ENCODE measurements at places on chromosomes 16 and 17.

GRCh38 chr16:11361701-11362451 lies 16.6 kb downstream of the RMI2 start:
- peak; percentile 74 for DNase-seq

DNA sequence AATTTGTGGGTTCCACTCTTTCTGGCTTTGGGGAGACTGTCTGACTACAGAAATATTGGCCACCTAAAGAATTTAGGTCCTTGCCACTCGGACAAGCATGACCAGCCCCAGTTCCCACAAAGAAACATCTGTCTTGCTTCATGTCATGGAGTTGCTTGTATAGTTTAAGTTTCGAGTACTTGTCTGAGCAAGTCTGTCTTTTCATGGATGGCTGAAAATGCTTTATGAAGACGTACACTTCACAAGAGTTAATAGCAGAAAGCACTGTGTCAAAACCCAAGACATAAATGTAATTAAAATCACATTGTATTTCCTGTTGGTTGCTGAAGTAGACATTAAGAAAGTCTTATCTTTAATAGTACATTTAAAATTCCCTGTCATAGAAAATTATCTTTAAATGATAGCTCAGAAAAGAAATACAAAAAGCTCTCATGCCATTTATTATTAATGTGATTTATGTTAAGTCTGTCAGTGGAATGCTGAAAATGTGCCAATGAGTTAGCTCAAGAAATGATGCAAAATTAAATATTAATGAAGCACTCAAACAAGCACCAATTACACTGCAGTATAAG lies 29.8 kb upstream of the XYLT2 start:
- DNase-seq: no peak

DNA sequence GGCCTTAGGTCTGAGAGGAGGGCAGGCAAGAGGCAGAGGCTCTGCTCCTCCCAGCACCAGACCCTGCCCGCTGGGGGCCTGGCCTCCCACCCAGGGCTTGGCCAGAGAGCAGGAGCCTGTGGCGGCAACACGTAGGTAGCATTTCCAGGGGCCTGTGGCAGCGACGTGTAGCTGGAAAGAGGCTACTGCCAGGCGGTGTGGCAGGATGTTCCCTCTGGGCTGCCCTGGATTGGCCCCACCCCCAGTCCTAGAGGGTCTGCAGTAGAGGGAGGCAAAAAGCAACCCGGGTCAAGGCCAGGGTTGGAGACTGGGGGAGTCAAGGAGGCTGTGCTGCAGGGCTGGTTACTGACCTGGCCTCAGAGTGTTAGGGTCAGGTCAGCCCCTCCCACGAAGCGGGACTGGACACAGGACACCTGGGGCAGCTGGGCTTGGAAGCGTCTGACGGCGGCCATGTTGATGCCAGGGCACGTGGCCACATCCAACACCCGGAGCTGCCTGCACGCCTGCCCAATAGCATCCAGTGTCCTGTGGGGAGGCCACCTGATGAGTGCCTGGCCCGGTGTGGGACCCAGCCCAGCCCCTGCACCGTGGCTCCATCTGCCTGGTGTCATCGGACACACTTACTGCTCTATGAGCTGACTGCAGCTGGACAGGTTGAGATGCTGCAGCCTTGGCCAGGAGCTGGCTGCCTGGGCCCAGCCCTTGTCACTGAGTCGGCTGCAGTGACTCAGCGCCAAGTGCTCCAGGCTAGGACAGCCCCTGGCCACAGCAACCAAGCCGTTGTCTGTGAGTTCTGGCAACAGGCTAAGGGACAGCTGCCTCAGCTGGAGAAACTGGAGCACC lies 8.5 kb downstream of the ELMO3 start:
- DNase-seq: peak; percentile 71

GRCh38 chr17:50710650-50711049 lies 2.9 kb upstream of the ANKRD40 start:
- DNase-seq: no peak

DNA sequence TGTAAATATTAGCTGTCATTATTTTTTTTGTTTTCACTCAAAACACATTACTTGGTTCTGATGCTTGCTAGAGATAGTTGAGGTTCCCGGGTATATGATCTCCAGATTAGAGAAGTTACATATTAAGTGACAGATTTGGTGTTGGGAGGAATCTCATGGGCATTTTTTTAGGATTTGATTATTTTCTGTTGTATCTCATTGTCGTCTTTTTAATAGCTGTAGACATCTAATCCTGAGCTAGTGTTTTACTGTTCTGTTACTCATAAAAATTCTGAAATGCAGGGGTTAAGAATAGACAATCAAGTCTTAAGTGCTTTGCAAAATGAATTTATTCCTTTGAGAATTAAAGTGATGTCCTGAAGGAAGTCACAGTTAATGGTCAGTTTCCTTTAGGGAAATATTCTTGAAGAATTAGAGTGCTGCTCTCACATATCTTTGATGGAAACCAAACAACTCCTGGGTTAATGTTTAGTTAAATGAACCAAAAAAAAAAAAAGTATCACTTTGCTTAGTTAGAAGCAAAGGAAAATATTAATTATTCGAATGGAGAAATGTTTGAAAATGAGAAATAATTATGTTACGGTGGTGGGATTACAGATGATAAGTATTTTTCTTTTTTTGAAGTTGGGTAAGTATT lies 251.7 kb upstream of the CACNG5 start:
- DNase-seq: no peak

DNA sequence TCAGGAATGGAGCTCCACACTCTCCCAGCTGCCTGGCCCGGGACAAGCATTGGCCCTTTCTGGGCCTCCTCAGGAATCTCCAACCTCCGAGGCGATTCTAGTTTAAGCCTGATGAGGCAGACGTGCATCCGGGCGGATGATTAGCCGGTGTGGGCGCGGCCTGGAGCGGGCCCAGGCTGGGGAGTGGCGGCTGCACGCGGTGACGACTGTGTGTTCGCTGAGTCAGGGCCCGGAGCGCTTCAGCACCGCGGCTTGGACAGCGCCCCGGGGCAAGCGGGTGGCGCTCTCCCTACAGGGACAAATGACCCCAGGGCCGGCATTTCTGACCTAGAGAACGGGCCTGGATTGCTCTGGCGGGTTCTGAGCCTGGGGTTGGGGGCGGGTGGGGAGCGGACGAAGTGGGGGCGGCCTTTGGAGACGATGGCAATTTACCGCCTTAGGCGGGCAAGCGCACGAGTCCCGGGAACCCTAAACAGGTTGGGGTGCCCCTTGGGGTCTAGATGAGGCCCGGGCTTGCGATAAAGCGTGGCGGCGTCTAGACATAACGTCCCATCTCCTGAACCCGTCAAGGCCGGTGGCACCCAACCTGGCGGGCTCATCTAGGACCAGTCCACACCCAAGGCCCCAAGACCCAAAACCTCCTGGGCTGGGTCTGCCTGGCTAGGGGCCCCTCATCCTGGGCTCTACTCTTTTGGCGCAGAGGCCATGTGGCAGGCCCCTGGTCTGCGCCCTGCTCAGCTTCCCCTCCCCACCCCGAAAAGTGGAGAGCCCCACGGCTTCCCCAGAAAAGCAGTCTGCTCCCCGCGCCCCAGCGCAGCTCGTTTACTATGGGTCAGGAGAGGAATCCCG lies 22.3 kb upstream of the ZNHIT3 start:
- peak; percentile 85 for DNase-seq

DNA sequence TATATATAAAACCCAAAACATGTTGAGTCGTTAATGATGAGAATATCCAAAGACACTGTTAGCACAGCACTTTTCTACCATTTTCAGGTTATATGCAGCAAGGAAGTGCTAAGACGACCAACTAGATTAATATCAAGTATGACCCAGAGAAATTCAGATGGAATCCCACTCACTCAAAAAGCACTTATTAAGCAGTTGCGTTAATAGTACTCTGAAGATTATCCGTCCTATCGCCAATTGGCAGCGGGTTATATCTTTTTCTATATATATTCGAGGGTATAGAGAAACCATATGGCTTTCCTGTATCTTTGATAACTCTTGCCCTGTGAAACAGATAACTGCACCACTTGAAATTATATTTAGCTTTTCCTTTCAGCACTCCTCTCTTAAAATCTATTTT lies 1.1 kb downstream of the CRLF3 start:
- DNase-seq: no peak

GRCh38 chr16:68396481-68396880 lies 51.8 kb downstream of the SMPD3 start:
- peak; percentile 53 for DNase-seq

GRCh38 chr17:1683459-1683858 lies 1.2 kb downstream of the PRPF8 start:
- DNase-seq: no peak

- DNase-seq: peak; percentile 77
These were observed 506 bp downstream of the CAMKK1 start for GRCh38 chr17:3892095-3892998.

All from EL (cell line).